ENCODE measurements at places on chromosomes 6 and 20.

- DNase-seq: no peak
These were observed at the start of gene PPP1R18 for GRCh38 chr6:30686009-30686907. TSS of gene PPP1R18 (minus strand) at chr6:30686645. CDS start at chr6:30686018, 627 bp downstream.

DNA sequence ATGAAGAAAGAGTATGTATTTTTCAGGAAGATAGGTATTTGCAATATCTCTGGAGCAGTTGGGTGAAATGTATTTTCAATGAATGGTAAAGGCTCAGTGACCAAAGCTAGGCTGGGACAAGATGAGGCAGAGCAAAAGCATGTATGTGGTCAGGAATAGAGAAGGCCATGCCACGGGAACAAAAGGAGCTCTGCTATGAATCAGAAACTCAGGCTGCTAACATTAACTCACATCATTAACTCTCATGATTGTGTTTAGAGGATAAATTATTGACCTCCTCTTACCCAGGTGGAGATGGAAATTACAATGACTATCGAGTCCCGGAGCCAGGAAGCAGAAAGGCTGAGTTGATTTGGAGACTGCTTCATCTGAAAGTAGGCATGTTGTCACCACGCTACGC lies 220.2 kb downstream of the FUT9 start:
- no peak for DNase-seq

DNA sequence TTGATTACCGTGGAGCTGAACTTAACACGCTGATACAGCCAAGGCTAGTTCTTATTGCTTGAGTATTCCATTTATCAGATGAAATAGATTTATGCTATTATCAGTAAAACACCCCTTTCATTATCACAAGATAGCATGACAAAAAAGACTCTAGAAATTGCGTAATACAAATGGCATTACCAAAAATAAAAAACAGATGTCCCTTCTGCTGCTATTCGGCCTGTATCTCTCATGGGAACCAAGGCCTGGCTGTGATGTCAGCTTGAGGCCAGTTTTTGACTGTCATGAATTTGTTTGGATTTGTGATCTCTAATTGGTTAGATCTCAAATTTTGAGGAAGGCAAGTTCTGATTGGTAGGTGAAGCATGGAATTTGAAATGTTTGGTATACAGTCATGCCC lies 25.2 kb downstream of the MEI4 start:
- no peak for DNase-seq

GRCh38 chr6:94487371-94487770 lies 1068.0 kb upstream of the EPHA7 start:
- DNase-seq: no peak

DNA sequence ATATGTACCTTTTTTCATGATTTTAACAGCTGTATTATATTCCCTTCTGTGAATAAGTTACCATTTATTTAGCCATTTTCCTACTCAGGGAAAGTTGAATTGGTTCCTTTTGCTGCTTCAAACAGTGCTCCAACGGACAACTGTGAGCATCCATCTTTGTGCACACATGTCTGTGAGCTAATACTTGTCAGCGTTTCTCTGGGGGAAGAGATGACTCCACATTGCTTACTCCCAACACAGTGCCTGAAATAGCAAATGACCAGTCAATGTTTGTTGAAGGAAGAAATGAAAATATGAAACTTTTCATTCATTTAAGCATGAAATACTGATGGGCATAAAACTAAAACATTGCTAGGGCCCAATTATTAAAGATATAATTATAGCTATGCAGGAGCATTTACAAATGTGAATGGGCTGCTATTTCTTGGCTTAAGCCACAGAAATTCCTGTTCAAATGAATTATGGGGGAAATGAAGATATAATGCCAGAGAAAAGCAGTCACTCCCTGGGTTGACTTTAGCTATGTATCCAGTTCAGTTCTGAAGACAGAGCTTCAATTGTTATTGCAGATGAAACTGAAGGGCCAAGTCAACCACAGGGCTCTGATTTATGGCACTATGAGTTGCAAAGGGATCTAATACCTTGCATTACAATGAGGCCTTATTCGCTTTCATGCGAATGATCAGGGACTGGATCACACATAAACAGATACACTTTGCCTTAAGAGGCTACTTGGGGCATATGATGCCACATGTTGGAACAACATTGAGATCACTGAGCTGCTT lies 47.4 kb upstream of the FOXC1 start:
- DNase-seq: no peak

Data from thymus (tissue), 14 donors.